HFFc6 (cell line): ENCODE measurements at places on chromosomes 7 and 10. TPM values are rescaled to one million over a fixed set of nuclear protein-coding genes. Genes with fewer than 3 reads are reported as not detected.

- no peaks in the 10 kb centered on the region for H3K36me3 ChIP-seq
- H3K4me1 ChIP-seq, result peaks cover 37% of the 10 kb centered on the region
- peaks cover 1% of the 10 kb centered on the region; the same call in 1 of the 2 replicates for H3K27me3 ChIP-seq
Measured at GRCh38 chr7:97310-97841, 95.0 kb upstream of the FAM20C start.

DNA sequence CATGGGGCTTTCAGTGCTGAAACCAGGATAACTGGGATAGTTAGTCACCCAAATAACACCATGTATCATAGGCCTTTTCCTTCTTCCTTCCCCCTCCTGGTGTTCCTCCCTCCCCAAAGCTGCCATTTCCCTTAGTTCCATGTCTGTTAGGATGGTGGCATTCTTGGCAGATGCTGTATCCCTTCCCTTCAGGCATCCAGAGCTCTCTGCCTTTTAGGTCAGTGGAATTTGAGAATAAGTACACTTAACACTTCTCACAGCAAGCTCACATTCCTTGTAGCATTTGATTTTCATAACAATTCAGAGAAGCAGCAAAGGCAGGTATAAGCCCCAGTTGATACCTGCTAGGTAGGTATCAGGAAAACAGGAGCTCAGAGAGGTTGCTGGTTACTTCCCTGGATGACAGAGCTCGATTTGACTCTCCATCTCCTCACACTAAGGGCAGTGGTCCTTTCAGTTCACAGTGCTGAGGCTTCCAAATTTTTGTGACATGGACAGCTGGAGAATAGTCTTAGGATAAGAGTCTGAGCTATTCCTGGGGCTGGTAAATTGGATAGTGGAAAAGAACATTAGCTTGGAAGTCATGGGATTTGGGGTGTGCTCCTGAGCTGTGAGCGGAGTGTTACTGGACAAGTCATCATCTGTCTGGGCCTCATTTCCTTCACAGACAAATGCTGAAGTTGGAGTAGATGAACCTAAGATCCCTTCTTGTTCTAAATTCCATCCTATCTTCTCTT, 108.7 kb upstream of the RHOBTB1 start:
- H3K27me3 ChIP-seq, result 0 out of 2 replicates have a peak, but pooled peaks cover 1% of the 10 kb centered on the region
- no peak overlapping the region for H3K27ac ChIP-seq
- H3K4me3 ChIP-seq, result no peak overlapping the region
- no peak for DNase-seq
- H3K4me1 ChIP-seq, result no peaks in the 10 kb centered on the region
- no peaks in the 10 kb centered on the region for H3K36me3 ChIP-seq

DNA sequence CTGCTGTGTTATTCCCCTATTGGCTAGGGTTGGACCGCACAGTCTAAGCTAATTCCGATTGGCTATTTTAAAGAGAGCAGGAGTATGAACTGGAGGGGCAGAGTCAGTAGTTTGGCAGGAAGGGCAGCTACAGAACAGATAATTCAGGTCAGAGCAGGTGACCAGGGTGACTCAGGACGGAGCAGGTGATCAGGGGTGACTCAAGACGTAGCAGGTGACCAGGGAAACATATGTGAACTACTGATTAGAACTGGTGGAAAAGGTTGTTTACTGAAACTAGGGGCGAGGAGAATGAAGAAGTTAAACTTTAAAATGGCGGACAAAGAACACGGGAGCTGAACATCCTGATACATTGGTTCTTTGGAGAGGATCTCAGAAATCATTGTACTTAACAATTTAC, 102.3 kb downstream of the CCDC7 start:
- H3K27me3 ChIP-seq, result no peaks in the 10 kb centered on the region
- H3K4me3 ChIP-seq, result no peak overlapping the region
- DNase-seq, result no peak
- H3K36me3 ChIP-seq, result peaks cover 15% of the 10 kb centered on the region
- H3K4me1 ChIP-seq, result no peaks in the 10 kb centered on the region

DNA sequence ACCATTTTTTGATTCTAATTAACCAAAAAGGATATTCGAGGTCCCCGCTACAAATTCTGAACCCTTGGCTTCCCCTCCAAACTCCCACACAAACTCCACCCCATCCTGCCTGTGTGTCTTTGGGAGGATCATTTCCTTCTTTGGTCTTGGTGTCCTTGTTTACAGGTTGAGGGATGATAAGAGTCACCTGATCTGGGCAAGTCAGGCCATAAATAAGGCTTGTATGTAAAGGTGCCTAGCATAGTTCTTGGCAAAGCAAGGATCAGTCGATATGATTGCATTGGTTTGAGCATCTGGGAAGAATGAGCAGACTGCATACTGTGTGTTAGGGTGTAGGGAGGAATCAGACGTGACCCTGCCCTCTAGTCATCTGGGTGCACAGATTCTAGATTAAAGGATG, 1.6 kb upstream of the SGPL1 start:
- H3K4me3 ChIP-seq, result no peak overlapping the region
- H3K36me3 ChIP-seq, result peaks cover 5% of the 10 kb centered on the region; the same call in 1 of the 2 replicates
- no peak overlapping the region for H3K27ac ChIP-seq
- DNase-seq, result no peak
- peaks cover 23% of the 10 kb centered on the region for H3K4me1 ChIP-seq
- H3K27me3 ChIP-seq, result peaks cover 5% of the 10 kb centered on the region

GRCh38 chr10:76998451-76998850, 639.2 kb downstream of the KCNMA1 start:
- H3K27ac ChIP-seq, result no peak overlapping the region
- no peak overlapping the region for H3K4me3 ChIP-seq

- H3K4me3 ChIP-seq, result no peak overlapping the region
- no peak for DNase-seq
- peaks cover 11% of the 10 kb centered on the region for H3K4me1 ChIP-seq
- no peak overlapping the region for H3K27ac ChIP-seq
- peaks cover 6% of the 10 kb centered on the region; the same call in 1 of the 2 replicates for H3K27me3 ChIP-seq
- peaks cover 5% of the 10 kb centered on the region; the same call in 1 of the 2 replicates for H3K36me3 ChIP-seq
Measured at GRCh38 chr7:134287916-134288659, 28.6 kb downstream of the SLC35B4 start.

DNA sequence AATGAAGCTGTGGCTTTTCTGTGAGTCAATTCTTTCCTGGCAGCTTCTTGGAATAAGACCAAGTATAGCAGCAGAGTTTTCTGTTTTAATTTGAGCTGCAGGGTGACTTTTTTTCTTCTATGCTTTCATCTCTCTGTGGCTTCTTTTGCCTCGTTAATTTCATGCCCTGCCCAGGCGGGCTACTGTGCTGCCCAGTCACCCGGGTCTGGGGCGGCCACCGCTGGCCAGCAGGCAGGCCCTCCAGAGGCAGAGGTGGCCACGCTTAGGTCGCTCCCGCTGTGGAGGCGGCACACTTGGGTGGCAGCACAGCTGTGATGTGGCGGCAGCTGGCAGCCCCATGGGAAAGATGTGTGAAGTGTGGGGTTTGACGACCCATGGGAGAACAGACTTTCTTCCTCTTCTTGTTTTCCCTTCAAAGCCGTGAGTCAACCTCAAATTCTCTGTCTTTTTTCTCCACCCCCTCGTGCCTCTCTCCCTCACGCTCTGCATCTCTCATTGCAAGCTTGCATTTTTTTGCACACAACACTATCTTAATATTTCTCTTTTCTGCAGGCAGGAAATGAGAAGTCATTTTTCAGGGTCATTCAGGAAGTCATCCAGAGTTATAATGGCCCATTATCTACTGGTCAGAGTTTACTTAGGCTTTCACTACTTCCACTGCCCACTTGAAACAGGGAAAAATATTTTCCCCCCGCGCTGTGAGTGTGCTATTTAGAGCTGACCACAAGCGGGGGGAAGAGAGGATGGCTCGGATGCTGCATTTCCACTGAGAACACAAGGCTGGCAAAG, 67.8 kb downstream of the EGFR start:
- H3K27ac ChIP-seq, result peak overlapping the region; percentile 89
- peaks cover 89% of the 10 kb centered on the region for H3K4me1 ChIP-seq
- H3K36me3 ChIP-seq, result peaks cover 24% of the 10 kb centered on the region
- DNase-seq, result peak; percentile 85
- H3K4me3 ChIP-seq, result peak overlapping the region; percentile 80
- no peaks in the 10 kb centered on the region for H3K27me3 ChIP-seq

DNA sequence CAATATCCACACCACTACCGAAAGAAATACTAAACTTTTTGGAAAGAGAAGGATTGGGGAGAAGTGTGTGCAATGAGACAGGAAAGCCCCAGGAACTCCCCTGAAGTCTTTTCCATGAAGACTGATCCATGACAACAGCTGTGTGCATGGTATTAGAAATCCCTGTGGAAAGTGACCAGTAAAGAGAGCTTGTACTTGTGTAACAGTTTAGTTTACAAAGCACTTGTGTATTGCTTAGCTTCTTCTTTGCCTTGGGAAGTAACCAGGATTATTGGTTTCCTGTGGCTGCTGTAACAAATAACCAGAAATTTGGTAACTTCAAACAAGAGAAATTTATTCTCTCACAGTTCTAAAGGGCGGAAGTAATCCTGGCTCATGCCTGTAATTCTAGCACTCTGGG, 18.8 kb downstream of the TFAM start:
- H3K27ac ChIP-seq, result no peak overlapping the region
- no peaks in the 10 kb centered on the region for H3K27me3 ChIP-seq
- no peak for DNase-seq
- peaks cover 31% of the 10 kb centered on the region for H3K4me1 ChIP-seq
- H3K4me3 ChIP-seq, result no peak overlapping the region
- 0 out of 2 replicates have a peak, but pooled peaks cover 8% of the 10 kb centered on the region for H3K36me3 ChIP-seq

DNA sequence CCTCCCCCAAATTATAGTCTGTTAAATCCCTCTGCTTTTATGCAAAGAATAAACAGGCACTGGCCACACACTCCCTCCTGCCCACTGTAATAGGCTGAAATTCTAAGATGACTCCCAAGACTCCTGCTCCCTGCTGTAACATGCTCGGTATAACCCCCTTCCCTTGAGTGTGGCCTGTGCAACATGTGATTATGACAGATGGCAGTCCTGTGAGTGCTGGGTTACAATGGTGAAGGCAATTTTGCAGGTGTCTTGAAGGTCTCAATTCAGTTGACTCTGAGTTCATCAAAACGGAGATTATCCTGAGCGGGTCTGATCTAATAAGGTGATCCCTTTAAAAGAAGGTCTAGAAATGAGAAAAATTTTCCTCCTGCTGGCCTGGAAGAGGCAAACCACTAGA, 55.9 kb downstream of the CREB3L2 start:
- H3K4me1 ChIP-seq, result peaks cover 58% of the 10 kb centered on the region
- H3K36me3 ChIP-seq, result peaks cover 53% of the 10 kb centered on the region
- no peak for DNase-seq
- peak overlapping the region; percentile 63 for H3K27ac ChIP-seq
- no peak overlapping the region for H3K4me3 ChIP-seq

GRCh38 chr10:28186887-28187578, 115.8 kb downstream of the MPP7 start:
- DNase-seq, result no peak
- no peak overlapping the region for H3K27ac ChIP-seq
- H3K4me1 ChIP-seq, result peaks cover 2% of the 10 kb centered on the region
- H3K27me3 ChIP-seq, result peaks cover 10% of the 10 kb centered on the region

DNA sequence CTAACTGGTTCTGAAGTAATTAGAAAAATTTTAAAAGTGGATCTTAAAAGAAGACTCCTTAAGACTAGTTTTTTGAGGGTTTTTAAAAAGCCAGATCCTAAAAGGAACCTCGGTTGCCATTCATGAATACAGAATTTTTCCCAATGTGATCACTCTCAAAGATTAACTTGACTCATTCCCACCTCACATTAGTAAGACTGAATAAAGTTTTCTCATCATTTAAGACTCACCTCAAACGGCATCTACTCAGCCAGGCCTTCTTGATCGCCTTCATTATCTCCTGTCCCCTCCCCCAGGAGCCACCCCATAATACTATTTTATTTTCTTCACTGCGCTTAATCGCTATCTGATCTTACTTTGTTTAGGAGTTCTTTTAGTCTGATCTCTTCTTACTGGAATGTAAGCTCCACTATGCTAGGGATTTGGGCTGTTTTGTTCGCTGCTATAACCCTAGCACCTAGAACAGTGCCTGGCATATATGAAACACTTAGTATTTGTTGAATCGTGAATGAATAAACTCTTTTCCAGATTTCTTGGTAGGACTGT, 55.9 kb upstream of the PCGF5 start:
- peak overlapping the region; percentile 96 for H3K27ac ChIP-seq
- no peaks in the 10 kb centered on the region; the same call in 1 of the 2 replicates for H3K27me3 ChIP-seq
- no peaks in the 10 kb centered on the region for H3K36me3 ChIP-seq
- peak overlapping the region; percentile 90 for H3K4me3 ChIP-seq

DNA sequence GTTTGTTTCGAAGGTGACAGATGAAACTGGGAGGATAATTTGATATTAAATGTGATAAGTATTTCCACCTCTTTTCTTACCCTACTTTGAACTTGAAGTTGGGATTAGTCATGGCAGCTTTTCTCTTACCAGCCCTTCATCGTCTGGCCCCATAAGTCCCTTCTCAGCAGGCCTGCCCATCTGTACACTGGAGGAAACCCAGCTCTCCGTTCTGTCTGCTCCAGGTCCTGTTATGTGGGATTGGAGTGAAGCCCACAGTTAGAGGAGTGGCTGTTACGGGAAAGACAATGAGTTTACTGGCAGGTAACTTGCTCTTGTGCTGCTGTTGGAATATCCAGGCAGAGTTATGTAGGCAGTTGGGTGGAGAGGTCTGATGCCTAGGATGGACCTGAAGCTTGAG, 127.3 kb downstream of the CAMK1D start:
- no peak overlapping the region for H3K4me3 ChIP-seq
- no peaks in the 10 kb centered on the region; the same call in 1 of the 2 replicates for H3K36me3 ChIP-seq
- H3K27ac ChIP-seq, result no peak overlapping the region

DNA sequence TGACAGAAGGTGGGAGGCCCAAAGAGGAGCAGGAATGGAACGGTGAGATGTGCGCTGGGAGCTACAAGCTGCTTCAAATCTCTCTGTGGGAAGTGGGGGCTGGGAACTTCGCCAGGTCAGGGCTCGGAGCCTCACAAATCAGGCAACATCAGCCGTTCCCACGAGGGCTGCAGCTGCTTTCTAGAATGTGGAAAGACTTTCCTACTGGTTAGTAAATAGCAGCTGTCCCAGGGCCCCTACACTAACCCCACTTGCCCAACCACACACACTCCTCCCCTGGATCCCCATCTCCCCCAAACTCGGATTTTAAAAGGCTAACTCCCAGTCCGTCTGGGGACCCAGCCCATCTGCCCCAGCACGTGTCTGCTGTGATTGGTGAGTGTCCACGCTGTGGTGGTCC, 40.6 kb upstream of the PITRM1 start:
- H3K36me3 ChIP-seq, result no peaks in the 10 kb centered on the region
- peaks cover 13% of the 10 kb centered on the region for H3K27me3 ChIP-seq
- no peak for DNase-seq
- no peak overlapping the region for H3K27ac ChIP-seq

GRCh38 chr7:67777119-67777518, 780.5 kb downstream of the TYW1 start:
- H3K4me1 ChIP-seq, result no peaks in the 10 kb centered on the region
- H3K4me3 ChIP-seq, result no peak overlapping the region
- DNase-seq, result no peak
- H3K27ac ChIP-seq, result no peak overlapping the region
- peaks cover 7% of the 10 kb centered on the region; the same call in 1 of the 2 replicates for H3K36me3 ChIP-seq
- no peaks in the 10 kb centered on the region for H3K27me3 ChIP-seq

- no peak overlapping the region for H3K4me3 ChIP-seq
- no peaks in the 10 kb centered on the region; the same call in 1 of the 2 replicates for H3K27me3 ChIP-seq
- 0 out of 2 replicates have a peak, but pooled peaks cover 4% of the 10 kb centered on the region for H3K36me3 ChIP-seq
- H3K4me1 ChIP-seq, result no peaks in the 10 kb centered on the region
- no peak for DNase-seq
- no peak overlapping the region for H3K27ac ChIP-seq
Measured at GRCh38 chr7:53209129-53209528, 173.7 kb downstream of the POM121L12 start.

MBL2 gene
- total RNA-seq, result not detected in 3 replicates

AKR1C2 gene
- total RNA-seq, result 0.38 to 1.2 TPM (median 0.80 TPM) in 3 replicates

LRRC61 gene
- not detected in 3 replicates for total RNA-seq

SUN3 gene
- total RNA-seq, result 1.8 TPM in 1 of 3 replicates, not detected in the others

TDRD1 gene
- total RNA-seq, result not detected in 2 replicates

ST7 gene
- total RNA-seq, result 14.4 to 16.7 TPM (median 15.4 TPM) in 3 replicates

GDF10 gene
- total RNA-seq, result not detected in 3 replicates

OR6V1 gene
- not detected in 3 replicates for total RNA-seq

PTPRZ1 gene
- 0.13 TPM in 1 of 3 replicates, not detected in the others for total RNA-seq

JAZF1 gene
- total RNA-seq, result 17.5 to 21.6 TPM (median 20.2 TPM) in 3 replicates

TUBAL3 gene
- not detected in 3 replicates for total RNA-seq

GIMAP2 gene
- total RNA-seq, result not detected in 3 replicates

CHST15 gene
- 1.0 to 8.3 TPM (median 8.1 TPM) in 3 replicates for total RNA-seq

CSGALNACT2 gene
- 18.7 to 22.5 TPM (median 20.2 TPM) in 3 replicates for total RNA-seq

UPK3BL2 gene
- total RNA-seq, result 5.3 to 10.3 TPM (median 7.3 TPM) in 3 replicates
